ENCODE measurements at places on chromosomes 16 and 17.
A peak's percentile ranks its signal among the peaks of the same experiment; 100 is the strongest.

GRCh38 chr17:73465953-73466230 is 154.1 kb upstream of the CDC42EP4 start:
- no peak for DNase-seq

- peak; percentile 97 for DNase-seq
Measured at GRCh38 chr17:63842540-63843386, at the start of gene SMARCD2. SMARCD2 (minus strand) TSS chr17:63842685; CDS start chr17:63842674, 11 bp downstream.

DNA sequence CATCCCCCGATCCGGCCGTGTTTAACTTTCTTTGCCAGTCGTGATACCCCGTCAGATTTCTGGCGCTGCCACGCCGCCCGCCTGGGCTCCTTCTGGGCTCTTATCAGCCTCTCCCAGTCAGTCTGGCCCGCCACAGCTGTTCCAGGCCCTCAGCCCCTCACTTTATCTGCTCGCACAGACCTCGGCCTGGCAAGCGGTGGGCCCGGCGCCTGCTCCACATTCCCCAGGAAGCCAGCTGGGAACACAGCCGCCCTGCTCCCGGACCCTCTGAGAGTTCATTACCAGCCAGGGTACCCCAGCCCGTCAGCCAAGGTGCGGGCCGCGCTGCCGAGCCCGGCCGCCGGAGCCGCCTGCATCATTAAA is 157.5 kb downstream of the ZNF423 start:
- DNase-seq = no peak

DNA sequence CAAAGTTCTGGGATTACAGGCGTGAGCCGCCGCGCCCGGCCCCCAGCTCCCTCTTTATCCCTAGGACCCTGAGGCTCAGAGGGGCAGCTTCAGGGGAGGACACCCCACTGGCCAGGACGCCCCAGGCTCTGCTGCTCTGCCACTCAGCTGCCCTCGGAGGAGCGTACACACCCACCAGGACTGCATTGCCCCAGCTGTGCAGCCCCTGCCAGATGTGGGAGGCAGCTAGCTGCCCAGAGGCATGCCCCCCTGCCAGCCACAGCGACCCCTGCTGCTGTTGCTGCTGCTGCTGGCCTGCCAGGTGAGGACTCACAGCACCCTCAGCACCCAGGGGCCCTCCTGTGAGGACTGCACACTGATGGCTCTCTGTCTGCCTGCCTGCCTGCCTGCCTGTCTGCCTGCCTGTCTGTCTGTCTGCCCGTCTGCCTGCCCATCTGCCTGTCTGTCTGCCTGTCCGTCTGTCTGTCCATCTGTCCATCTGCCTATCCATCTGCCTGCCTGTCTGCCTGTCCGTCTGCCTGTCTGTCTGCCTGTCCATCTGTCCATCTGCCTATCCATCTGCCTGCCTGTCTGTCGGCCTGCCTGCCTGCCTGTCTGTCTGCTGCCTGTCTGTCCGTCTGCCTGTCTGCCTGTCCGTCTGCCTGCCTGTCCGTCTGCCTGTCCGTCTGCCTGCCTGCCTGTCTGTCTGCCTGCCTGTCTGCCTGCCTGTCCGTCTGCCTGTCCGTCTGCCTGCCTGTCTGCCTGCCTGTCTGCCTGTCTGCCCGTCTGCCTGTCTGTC is 5.0 kb downstream of the GCGR start:
- no peak for DNase-seq

- no peak for DNase-seq
Measured at GRCh38 chr16:47777220-47777619, 316.1 kb downstream of the PHKB start.

- peak; percentile 61 for DNase-seq
Measured at GRCh38 chr16:51607201-51607651, 456.2 kb upstream of the SALL1 start.

DNA sequence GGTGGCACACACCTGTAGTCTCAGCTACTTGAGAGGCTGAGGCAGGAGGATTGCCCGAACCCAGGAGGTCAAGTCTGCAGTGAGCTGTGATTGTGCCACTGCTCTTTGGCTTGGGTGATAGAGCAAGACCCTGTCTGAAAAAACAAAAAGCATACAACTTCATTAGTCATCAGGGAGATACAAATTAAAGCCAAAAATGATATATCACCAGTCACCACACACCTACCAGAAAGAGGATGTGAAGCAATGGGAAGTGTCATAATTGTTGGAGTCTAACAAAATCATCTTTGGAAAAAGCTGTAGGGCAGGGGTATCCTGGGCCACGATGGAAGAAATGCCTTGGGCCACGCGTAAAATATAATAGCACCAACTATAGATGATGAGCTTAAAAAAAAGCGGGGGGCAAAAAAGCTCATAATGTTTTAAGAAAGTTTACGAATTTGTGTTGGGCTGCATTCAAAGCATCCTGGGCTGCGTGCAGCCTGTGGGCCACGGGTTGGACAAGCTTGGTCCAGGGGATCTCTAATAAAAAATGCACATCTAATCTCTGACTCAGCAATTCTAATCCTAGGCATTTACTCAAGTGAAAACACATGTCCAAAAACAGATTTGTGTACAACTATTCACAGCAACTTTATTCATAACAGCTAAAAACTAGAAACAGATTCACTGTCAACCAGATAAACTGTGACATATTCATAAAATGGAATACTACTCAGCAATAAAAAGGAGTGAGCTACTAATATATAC is 65.9 kb downstream of the HIC1 start:
- no peak for DNase-seq

All from NCI-H1105 (cell line).